Endodermal cell (in vitro differentiated cells): ENCODE measurements at places on chromosomes 6 and 20. TPM values are rescaled to one million over a fixed set of nuclear protein-coding genes. Genes with fewer than 3 reads are reported as not detected.

The PI16 gene
- total RNA-seq: not detected in 2 replicates

The TNXB gene
- total RNA-seq: 4.9 to 9.3 TPM (median 7.2 TPM) in 3 replicates

The WFDC5 gene
- not detected in 2 replicates for total RNA-seq

The RSPO3 gene
- 0.14 and 0.31 TPM in 2 replicates for total RNA-seq

The BPIFA1 gene
- 1.4 and 2.3 TPM in 2 replicates for total RNA-seq

The SNAP25 gene
- 0.11 and 0.29 TPM in 2 replicates for total RNA-seq

The YTHDF1 gene
- 63.7 and 64.9 TPM in 2 replicates for total RNA-seq

The DEK gene
- total RNA-seq: 139 and 146 TPM in 2 replicates

The LINC00237 gene
- total RNA-seq: 1.3 and 2.0 TPM in 2 replicates

GRCh38 chr6:89941031-89941762 lies 46.9 kb downstream of the GJA10 start:
- H3K27me3 ChIP-seq: no peaks in the 10 kb centered on the region
- no peaks in the 10 kb centered on the region for H3K4me1 ChIP-seq
- H3K36me3 ChIP-seq: peaks cover 18% of the 10 kb centered on the region
- DNase-seq: no peak

DNA sequence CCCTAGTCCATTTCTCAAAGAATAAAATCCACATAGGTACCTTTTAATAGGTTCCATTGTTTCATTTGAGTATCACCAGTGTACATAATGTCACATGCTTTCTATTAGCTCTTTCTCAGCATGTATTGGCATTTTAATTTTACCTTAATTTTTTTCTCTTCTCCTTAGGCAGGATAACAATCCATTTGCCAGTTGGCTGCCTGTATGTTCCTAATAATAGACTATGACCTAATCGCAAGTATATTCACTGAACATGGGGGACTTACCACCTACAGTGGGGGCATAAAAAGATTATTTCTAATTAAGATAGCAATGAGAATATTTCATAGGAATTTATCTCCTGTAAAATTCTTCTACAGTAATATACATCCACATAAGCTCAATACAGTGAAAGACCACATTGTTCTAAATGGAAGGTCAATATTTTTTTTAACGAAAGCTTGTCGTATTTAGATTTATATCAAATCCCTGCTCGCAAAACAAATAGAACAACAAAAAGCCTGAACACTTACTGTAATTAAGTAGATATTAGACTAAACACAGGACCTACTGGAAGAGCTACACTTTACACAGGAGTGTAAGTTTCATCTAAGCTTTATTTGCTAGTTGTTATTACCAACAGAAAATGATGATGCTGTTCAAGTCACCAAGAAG lies 76.4 kb downstream of the OGFRL1 start:
- H3K36me3 ChIP-seq: no peaks in the 10 kb centered on the region
- DNase-seq: no peak
- no peaks in the 10 kb centered on the region for H3K27me3 ChIP-seq
- no peak overlapping the region for H3K27ac ChIP-seq
- no peak overlapping the region for H3K4me3 ChIP-seq

GRCh38 chr6:121884620-121885019 lies 449.2 kb downstream of the GJA1 start:
- H3K36me3 ChIP-seq: no peaks in the 10 kb centered on the region
- H3K27me3 ChIP-seq: no peaks in the 10 kb centered on the region
- DNase-seq: no peak
- H3K4me3 ChIP-seq: no peak overlapping the region

DNA sequence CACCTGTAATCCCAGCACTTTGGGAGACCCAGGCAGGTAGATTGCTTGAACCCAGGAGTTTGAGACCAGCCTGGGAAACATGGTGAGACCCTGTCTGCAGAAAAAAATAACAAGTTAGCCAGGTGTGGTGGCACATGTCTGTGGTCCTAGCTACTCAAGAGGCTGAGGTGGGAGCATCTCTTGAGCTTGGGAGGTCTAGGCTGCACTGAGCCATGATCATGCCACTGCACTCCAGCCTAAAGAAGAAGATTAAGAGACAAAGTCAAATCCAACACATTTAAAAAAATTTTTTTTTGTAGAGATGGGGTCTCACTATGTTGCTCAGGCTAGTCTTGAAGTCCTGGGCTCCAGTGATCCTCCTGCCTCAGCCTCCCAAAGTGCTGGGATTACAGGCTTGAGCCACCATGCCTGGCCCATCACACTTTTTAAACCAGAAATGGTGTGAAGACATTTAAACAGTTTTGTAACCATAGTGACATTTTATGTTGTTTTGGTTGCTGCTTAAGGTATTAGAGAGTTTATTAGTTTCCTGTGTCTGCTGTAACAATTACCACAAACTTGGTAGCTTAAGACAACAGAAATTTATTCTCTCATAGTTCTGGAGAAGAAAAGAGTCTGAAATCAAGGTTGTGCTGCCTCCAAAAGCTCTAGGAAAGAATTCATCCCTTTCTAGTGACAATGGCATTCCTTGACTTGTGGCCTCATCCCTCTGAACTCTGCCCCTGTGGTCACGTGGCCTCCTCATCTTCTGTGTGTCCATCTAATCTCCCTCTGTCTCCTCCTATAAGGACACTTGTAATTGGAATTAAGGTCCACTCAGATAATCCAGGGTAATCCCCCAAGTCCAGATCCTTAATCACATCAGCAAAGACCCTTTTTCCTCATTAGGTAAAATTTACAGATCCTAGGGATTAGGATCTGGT lies 104.6 kb upstream of the TNFAIP3 start:
- H3K36me3 ChIP-seq: no peaks in the 10 kb centered on the region
- no peaks in the 10 kb centered on the region for H3K27me3 ChIP-seq
- peak overlapping the region; percentile 42 for H3K4me3 ChIP-seq
- DNase-seq: no peak
- peaks cover 5% of the 10 kb centered on the region for H3K4me1 ChIP-seq

DNA sequence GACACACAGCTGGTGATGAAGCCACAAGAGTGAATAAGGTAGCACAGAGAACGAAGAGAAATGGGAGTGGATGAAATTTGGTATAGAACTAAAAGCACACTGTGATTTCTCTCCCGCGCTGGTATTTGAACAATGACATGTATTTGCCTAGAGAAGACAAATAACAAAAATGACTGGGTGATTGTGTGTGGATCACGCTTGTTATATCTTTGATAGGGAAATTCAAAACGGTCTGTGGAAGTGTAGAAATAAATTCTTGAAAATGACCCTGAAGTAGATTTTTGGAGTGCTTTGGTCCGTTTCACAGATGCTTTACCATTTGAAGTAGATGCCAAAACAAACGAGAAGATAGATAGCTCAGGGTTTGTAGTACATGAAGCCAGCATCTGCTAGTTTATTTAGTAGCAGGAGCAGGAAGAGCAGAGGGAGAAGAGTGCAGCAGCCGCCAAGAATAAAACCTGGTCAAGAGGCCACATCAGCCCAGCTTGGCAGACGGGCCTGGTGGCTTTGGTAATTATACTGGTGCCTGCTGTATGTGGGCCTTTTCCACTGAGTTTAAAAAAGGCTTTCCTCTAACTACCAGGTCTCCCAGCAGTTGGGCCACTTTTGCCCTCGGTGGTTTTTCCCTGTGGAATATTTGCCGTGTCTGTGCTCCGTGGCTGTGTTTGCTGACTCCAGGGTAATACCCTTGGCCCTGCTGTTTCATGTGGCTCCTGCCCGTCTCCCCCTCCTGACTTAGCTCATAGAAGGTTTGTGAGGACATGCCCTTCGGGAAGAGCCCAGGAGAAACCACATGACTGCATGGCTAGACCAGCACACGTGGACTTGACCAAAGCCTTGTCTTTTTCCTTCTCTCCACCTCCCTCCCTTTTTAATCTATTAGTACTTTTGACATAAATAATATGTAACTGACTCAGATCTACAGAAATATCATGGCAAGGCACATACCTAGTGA lies 294.0 kb downstream of the SOX4 start:
- peak overlapping the region; percentile 29 for H3K27ac ChIP-seq
- H3K27me3 ChIP-seq: no peaks in the 10 kb centered on the region
- no peak for DNase-seq
- peaks cover 45% of the 10 kb centered on the region for H3K36me3 ChIP-seq
- peaks cover 10% of the 10 kb centered on the region for H3K4me1 ChIP-seq

DNA sequence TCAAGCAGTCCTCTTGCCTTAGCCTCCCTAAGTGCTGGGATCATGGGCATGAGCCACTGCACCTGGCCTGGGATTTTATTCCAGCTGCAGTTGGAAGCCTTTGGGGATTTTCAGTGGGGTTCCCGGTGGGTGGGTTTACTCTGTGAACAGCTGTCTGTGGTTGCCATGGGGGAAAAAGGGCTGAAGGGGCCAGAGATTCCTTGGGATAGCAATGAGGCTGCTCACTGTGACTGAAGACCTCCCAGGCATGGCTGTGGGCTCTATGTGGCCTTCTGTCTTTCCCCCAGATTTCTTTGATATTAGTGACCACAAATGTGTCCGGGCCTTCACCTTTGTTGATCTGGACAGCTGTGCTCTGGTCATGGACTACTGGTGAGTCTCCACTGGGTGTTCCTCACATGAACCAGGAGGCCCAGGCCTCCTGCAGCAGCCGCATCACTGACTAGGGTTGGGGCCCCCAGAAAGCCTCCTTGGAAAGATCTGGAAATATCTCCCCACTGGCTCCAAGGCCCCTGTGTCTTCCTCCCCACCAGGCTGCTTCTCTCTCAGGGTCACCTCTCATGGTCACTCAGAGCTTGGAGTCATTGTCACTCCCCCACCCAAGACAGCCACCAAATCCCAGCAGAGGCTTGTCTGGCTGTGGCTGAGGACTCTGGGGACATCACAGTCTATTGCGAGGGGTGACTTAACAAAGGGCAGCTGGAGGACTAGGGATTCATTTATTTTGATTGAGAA lies 33.4 kb downstream of the EFCAB8 start:
- no peak overlapping the region for H3K27ac ChIP-seq
- H3K27me3 ChIP-seq: no peaks in the 10 kb centered on the region
- H3K36me3 ChIP-seq: no peaks in the 10 kb centered on the region
- no peak for DNase-seq
- H3K4me1 ChIP-seq: peaks cover 5% of the 10 kb centered on the region

DNA sequence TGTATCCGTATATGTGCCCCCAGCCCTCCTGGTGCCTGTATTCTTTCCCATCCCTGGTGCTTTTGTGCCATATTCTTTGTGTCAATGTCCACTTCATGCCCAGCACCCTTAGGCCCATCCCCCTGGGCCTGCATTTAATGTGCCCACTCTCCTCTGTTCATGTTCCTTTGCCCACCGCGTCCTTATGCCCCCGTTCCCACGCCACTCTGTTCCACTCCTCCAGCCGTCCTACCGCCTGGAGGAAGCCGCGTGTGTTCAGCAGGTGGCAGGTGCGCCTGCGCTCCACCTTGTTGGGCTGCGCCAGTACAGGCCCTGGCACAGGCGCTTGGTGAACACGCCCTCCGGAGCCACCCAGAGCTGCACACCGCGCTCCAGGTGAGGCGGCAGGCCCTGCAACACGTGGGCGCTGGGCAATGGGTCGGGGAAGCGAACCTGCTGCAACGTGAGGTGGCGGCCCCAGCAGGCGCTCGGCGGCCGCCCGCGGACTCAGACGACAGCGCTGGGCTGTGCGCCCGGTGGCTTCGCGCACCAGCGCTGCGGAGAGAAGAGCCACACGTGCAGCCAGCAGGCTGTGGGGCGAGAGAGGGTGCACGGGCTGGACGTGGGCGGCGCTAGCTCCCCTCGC lies 4.0 kb upstream of the FOXS1 start:
- H3K4me1 ChIP-seq: no peaks in the 10 kb centered on the region
- H3K4me3 ChIP-seq: no peak overlapping the region
- no peaks in the 10 kb centered on the region for H3K36me3 ChIP-seq
- no peak for DNase-seq
- peaks cover 5% of the 10 kb centered on the region for H3K27me3 ChIP-seq
- H3K27ac ChIP-seq: no peak overlapping the region

GRCh38 chr20:53917145-53918019 lies 153.0 kb downstream of the BCAS1 start:
- DNase-seq: peak; percentile 55
- H3K4me3 ChIP-seq: no peak overlapping the region
- peaks cover 23% of the 10 kb centered on the region for H3K4me1 ChIP-seq
- no peak overlapping the region for H3K27ac ChIP-seq

GRCh38 chr6:40542175-40542764 lies 44.9 kb downstream of the LRFN2 start:
- no peaks in the 10 kb centered on the region for H3K4me1 ChIP-seq
- H3K27ac ChIP-seq: no peak overlapping the region
- peak; percentile 72 for DNase-seq
- no peaks in the 10 kb centered on the region for H3K27me3 ChIP-seq

DNA sequence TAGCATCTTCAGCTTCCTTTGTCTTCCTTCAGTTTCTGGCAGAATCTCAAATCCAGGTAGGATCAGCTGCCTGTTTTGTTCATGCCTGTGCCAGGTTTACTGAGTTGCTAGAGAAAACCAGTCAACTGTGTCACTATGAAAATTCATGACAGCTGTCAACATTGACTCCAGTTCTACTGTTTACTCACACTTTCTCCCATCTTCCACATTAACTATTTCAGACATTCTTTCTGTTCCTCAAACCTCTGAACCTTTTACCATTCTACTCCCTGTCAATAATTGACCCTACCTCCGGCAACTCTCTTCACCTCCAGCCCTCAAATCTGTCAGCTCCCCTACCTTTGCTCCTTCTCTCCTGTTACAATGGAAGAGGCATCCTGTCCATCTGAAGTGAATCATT lies 8.5 kb downstream of the ENPP4 start:
- no peaks in the 10 kb centered on the region for H3K36me3 ChIP-seq
- no peaks in the 10 kb centered on the region for H3K27me3 ChIP-seq
- DNase-seq: no peak
- no peak overlapping the region for H3K4me3 ChIP-seq

DNA sequence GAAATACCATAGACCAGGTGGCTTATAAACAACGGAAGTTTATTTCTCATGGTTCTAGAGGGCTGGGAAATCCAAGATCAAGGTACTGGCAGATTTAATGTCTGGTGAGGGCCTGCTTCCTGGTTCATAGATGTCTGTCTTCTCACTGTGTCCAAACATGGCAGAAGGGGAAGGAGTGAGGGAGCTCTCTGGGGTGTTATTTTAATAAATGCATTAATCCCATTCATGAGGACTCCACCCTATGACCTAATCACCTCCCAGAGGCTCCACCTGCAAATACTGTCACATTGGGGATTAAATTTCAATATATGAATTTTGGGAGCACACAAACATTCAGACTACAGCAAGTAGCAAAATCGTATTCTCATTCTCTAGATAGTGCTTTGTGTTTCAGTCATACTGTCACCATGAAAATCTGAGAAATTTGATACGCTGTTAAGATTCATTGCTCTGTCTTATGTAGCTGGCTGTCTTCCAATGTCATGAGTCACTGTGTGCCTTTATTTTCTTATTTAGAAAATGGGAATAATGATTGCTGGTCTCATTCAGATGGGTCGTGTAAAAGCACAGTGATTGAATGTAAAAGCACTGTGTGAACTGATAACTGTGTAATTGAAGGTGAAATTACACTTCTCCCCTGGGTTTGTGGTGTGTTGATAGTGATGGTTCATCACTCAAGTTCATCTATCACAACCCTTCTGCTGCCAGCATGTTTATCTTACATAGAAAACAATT lies 8.9 kb upstream of the ERVFRD-1 start:
- no peak overlapping the region for H3K27ac ChIP-seq
- H3K4me1 ChIP-seq: no peaks in the 10 kb centered on the region
- no peaks in the 10 kb centered on the region for H3K36me3 ChIP-seq
- DNase-seq: no peak
- H3K4me3 ChIP-seq: no peak overlapping the region
